ENCODE measurements at places on chromosomes 2 and 18.

- no peak for DNase-seq
Observed at GRCh38 chr2:124147552-124147951, 122.5 kb downstream of the CNTNAP5 start.

DNA sequence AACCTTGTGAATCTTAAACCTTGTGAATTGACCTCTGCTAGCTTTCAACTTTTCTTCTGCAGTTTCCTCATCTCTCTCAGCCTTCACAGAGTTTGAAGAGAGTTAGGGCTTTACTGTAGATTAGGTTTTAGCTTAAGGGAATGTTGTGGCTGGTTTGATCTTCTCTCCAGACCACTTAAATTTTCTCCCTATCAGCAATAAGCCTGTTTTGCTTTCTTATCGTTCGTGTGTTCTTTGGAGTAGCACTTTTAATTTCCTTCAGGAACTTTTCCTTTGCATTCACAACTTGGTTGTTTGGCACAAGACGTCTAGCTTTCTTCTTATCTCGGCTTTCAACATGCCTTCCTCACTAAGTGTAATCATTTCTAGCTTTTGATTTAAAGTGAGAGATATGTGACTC, 2.8 kb upstream of the CDCA7 start:
- DNase-seq: no peak

DNA sequence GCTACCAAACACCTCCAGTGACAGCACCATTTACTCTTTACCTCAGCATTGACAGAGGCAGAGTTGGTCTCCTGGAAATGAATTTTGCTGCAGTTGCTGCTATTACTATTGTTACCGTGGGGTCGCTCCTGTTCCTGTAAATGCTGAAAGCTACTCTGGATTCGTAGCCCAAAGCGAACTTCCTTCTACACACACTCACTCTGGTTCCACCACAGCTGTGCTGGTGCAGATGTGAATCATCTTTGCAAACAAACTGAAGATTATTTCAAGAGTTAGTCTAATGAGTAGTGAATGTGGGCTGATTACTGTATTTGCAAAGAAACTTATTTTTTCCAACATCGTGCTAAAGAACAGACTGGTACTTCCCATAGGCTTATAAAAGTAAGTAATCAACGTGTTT, 304.0 kb downstream of the LPIN1 start:
- DNase-seq: no peak

GRCh38 chr2:126665483-126665882, 9.5 kb downstream of the GYPC start:
- DNase-seq: no peak
